ENCODE measurements at places on chromosomes 11 and 22.

DNA sequence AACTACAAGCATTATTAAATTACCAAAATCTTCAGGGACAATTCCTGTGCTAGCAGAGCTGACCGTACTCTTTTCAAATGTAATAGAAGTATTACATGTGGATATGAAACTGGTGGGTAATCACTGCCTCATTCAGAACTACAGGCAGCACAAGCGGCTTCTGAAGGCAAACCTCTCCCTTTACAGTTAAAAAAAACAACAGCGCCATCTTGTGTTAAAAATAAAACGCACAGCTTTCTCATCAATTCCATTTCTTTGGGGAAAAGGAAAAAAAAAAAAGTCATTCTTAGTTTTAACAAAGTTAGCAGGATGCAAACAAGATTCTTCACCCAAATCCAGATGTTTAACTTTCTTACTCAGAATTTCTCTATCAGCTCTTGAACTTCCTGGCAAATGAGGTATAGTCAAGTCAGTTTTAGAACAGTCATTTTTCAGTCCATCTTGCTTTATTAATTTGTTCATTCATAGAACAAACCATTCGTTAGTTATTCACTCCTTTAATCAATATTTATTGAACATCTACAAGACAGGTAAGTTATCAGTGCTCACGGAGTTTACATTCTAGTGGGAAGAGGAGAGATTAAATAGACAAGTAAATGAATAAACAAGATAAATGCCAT lies 331.8 kb upstream of the MPPED2 start:
- DNase-seq, result no peak

DNA sequence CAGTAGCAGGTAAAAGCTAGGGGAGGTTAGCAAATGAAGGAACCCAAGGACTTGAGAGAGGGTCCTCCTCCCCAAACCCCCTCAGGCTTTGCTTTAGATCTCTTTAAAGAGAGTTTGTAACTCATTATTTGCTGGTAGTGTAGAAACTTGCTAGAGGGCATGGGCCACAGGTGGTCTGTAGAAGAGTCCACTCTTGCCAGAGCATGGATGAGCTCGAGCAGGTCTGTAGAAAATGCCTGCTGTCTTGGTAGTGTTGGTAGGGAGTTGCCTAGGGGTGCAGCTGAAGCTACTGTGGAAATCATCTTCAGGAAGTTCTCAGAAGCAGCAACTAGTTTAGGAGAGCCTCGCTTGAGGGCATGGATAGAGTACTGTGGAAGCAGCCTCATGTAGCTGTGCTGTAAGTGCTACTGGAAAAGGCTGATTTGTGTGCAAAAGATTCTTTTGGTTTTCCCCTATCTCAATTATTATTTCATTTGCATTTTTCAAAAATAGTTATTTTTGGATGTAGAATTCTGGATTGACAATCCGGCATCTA lies 104.3 kb downstream of the TMEM135 start:
- DNase-seq, result no peak

DNA sequence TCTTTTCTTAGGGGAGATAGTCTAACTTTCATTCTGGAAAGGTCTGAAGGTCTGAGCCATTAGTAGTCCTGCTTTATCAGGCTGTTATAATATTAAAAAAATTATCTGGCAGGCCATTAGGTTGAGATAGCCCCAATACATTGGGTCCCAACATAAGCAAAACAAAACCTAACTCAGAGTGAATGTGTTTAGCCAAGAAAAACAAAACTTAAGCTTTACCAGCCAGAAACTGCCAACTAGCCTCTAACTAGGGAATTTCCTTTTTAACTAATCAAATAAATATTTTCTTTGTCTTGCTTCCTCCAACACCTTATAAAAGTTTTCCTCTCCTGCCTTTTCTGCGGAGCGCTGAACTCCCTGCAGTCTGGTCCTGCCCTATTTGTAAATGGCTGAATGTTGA lies 1137.7 kb upstream of the CNTN5 start:
- DNase-seq, result no peak

GRCh38 chr11:94423507-94423906 lies 22.3 kb upstream of the GPR83 start:
- DNase-seq, result no peak

GRCh38 chr22:39646398-39647063 lies 76.0 kb downstream of the CACNA1I start:
- no peak for DNase-seq

GRCh38 chr22:41870786-41871185 lies 37.9 kb downstream of the SREBF2 start:
- no peak for DNase-seq

All from mesothelial cell of epicardium (in vitro differentiated cells).